Uterine smooth muscle cell (primary cell): ENCODE measurements at places on chromosomes 1 and 21. TPM values are rescaled to one million over a fixed set of nuclear protein-coding genes. Genes with fewer than 3 reads are reported as not detected.

SLC30A10 gene
- not detected in 2 replicates for total RNA-seq

ATF3 gene
- 4.6 and 9.1 TPM in 2 replicates for total RNA-seq

PPM1J gene
- 1.1 and 1.8 TPM in 2 replicates for total RNA-seq

TCEA3 gene
- total RNA-seq, result 6.8 and 10.4 TPM in 2 replicates

HLX gene
- 8.6 and 17.9 TPM in 2 replicates for total RNA-seq

CNN3 gene
- 266 and 337 TPM in 2 replicates for total RNA-seq

TARS2 gene
- 14.4 and 19.7 TPM in 2 replicates for total RNA-seq

POTED gene
- not detected in 2 replicates for total RNA-seq

ST6GALNAC5 gene
- 0.66 and 4.4 TPM in 2 replicates for total RNA-seq

DNAJC28 gene
- total RNA-seq, result 1.1 and 1.5 TPM in 2 replicates

IFNAR1 gene
- 13.5 and 17.7 TPM in 2 replicates for total RNA-seq

HORMAD1 gene
- total RNA-seq, result not detected in 2 replicates

SMCP gene
- 0.11 TPM in 1 of 2 replicates, not detected in the other for total RNA-seq

CSF3R gene
- total RNA-seq, result 0.11 and 0.12 TPM in 2 replicates

CXADR gene
- 5.1 and 5.3 TPM in 2 replicates for total RNA-seq

ZNF593 gene
- 23.2 and 28.9 TPM in 2 replicates for total RNA-seq

AGBL4 gene
- not detected in 2 replicates for total RNA-seq

HUNK gene
- under 0.01 and 0.12 TPM in 2 replicates for total RNA-seq

LRRC38 gene
- total RNA-seq, result 0.50 TPM in 1 of 2 replicates, not detected in the other
